ENCODE measurements at places on chromosomes 1 and 21. TPM values are rescaled to one million over a fixed set of nuclear protein-coding genes. Genes with fewer than 3 reads are reported as not detected.

CHI3L1 gene
- total RNA-seq: not detected

JAM2 gene
- 1.3 TPM for total RNA-seq

- peaks cover 12% of the 10 kb centered on the region for H3K4me1 ChIP-seq
- no peak overlapping the region for H3K27ac ChIP-seq
- H3K4me3 ChIP-seq: no peak overlapping the region
These were observed 2.6 kb upstream of the ZNF436 start for GRCh38 chr1:23371987-23372880.

GRCh38 chr21:35990609-35991008, 69.7 kb downstream of the SETD4 start:
- H3K27ac ChIP-seq: no peak overlapping the region
- no peak overlapping the region for H3K4me3 ChIP-seq
- no peaks in the 10 kb centered on the region for H3K36me3 ChIP-seq
- peaks cover 9% of the 10 kb centered on the region for H3K27me3 ChIP-seq
- no peaks in the 10 kb centered on the region for H3K4me1 ChIP-seq

DNA sequence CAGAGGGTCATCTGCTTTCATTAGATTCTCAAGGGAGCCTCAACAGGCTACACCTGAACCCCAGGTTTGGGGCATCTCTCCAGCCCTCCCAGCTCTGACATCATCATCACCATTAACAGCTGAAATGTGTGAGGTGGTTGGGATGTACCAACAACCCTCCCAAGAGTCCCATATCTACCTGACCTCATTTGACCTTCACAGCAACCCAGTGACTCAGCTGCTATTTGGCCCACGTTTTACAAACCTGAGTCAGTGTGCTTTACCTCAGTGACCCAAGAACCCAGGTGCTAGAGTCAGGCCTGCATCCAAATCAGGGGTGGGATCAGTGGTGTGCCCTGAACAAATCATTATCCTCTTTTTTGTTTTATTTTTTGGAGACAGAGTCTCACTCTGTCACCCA, 53.3 kb upstream of the TINAGL1 start:
- H3K27ac ChIP-seq: no peak overlapping the region
- no peaks in the 10 kb centered on the region for H3K36me3 ChIP-seq
- H3K4me1 ChIP-seq: no peaks in the 10 kb centered on the region
- H3K4me3 ChIP-seq: no peak overlapping the region
- H3K27me3 ChIP-seq: no peaks in the 10 kb centered on the region

DNA sequence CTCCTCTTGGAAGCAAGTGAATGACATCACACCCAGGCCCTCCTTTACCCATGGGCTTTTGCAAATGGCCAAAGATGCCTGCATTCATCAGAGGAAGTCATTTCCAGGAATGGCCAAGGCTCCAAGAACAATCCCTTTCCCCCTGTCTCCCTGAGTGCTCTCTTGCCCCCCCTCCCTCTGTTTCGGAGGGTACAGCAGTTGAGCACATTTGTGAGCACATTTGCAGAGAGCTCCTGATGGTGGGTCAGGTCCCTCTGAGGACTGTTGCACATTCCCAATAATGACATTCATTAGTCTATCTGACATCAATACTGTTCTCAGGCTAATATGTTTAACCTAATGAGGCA, 113.4 kb downstream of the MATN1 start:
- no peak for DNase-seq
- no peaks in the 10 kb centered on the region for H3K27me3 ChIP-seq
- no peak overlapping the region for H3K4me3 ChIP-seq
- no peaks in the 10 kb centered on the region for H3K4me1 ChIP-seq
- H3K27ac ChIP-seq: no peak overlapping the region

GRCh38 chr1:57254022-57254421, 169.8 kb downstream of the DAB1 start:
- no peaks in the 10 kb centered on the region for H3K4me1 ChIP-seq
- no peak overlapping the region for H3K27ac ChIP-seq
- no peaks in the 10 kb centered on the region for H3K36me3 ChIP-seq

Data from B cell (primary cell).